NT2/D1 (cell line): ENCODE measurements at places on chromosomes 7 and 10.
A peak's percentile ranks its signal among the peaks of the same experiment; 100 is the strongest.

GRCh38 chr10:124942317-124943169, 620 bp downstream of the ZRANB1 start:
- no peak for DNase-seq

DNA sequence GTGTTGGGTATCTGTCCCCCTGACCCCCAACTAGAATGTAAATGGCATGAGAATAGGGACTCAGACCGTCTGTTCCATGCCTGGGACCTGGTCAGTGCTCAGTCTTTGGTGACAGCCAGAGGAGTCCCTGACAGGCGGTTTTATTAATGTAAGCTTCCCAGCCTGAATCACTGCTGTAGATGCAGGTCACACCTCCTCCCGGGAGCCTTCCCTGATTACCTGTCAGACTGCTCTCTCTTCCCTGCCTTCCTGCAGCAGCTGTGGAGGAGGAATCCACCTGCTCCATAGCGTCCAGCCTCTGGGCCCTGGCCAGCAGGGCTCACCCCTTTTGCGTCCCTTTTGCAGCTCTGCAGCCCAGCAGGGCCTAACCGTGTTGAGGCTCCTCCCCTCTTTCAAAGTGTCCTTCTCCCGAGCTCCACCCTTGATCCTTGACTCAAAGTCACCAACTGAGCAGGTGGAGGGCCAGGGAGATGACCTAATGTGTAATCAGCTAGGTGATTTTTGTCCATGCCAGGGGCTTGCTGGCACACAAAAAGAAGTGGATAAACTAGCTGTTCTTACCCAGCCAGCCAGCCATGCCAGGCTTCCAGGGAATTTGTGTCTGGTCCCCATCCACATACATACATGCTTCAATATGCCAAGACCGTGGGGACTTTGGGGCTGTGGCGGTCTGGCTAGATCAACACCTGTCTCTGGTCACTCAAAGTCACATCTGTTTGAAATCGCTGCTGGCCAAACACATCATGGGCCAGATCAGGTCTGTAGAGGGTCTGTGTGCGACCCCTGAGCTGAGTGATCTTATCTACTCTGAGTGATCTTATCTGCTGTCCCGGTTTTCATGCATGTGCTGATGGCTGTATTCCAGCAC, 195.1 kb downstream of the CCDC3 start:
- DNase-seq, result no peak

GRCh38 chr10:73998623-73998928, 660 bp downstream of the VCL start:
- DNase-seq, result no peak

DNA sequence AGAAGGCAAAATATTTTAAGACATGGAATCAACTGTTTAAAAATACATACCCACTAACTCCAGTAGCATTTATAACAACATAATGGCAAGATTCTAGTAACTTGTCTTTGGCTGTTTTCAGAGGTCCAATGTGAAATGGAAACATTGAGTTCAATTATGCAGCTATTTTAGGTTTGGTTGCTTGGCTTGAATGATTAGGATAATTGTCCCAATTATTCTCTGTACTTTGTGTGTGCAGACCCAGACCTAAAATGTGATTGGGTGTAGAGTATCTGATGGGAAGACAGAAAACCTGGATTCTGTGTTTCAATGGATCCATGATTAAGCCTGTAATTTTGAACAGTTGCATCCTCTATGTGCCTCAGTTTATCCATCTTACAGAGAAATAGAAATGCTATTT, 392.7 kb upstream of the NFE2L3 start:
- DNase-seq, result no peak

DNA sequence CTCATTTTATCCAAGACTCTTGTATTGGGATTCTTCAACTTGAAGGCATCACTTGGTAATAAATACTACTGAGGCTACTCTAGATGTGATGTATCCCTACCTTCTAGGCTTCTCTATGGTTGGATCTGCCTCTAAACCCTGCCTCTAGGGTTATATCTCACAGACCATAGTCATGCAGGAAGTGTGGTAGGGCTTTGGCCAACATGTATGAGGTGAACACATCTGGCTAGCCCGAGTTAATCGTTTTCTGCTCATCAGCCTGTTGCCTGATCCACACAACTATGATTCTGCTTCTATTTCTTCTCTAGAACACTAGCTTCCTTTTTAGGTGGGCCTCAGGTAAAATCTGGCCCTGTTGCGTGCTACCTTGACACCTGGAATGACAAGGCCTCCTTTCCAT, 78.7 kb upstream of the NME8 start:
- no peak for DNase-seq

GRCh38 chr7:1924258-1924817, 254.3 kb downstream of the ELFN1 start:
- DNase-seq, result no peak

- DNase-seq, result no peak
These were observed 23.3 kb downstream of the PLCE1 start for GRCh38 chr10:94016727-94017714.

DNA sequence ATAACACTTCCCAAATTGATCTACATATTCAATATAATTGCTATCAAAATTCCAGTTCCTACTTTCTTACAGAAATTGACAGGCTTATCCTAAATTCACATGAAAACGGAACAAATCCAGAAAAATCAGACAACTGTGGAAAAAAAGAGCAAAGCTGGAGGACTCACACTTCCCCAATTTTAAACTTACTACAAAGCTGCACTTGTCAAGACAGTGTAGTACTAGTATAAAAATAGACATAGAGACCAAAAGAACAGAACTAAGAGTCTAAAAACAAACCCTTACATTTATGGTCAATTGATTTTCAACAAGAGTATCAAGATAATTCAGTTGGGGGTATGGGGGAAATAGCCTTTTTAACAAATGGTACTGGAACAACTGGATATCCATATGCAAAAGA, 27.5 kb downstream of the LMBR1 start:
- no peak for DNase-seq

DNA sequence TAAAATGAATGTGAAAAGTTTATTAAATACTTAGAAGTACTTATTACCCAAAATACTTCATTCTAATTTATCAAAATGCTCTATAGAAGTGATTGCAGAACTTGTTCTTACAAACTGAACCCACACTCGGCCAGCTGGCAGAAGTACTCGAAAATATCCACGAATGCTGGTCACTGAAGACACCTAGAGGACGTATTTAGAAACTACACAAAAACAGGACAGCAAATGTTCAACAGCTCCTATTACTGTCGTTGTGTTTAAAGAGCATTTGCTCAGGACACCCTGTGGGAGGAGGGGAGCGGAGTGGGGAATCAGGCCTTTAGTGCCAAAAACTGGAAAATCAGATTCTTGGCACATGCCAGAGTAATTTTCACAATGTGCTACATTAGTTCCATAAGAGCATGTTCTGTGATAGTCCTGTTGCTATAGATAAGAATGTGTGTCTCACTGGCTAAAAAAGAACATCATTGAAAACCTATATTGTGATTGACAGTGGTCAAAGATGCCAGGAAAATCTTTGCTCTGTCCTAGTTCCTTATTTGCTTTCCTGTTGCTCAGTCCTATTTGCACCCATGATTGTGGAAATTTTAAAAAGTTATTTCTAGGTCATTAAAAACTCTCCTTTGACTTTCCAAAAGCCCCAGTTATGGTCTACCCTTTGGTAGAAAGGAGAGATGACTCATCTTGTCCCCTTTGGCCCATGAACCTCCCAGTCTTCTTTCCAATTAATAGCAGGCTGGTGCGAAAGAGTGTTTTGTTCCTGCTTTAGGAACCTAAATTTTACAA, 49.0 kb upstream of the NRBF2 start:
- DNase-seq, result peak; percentile 30

DNA sequence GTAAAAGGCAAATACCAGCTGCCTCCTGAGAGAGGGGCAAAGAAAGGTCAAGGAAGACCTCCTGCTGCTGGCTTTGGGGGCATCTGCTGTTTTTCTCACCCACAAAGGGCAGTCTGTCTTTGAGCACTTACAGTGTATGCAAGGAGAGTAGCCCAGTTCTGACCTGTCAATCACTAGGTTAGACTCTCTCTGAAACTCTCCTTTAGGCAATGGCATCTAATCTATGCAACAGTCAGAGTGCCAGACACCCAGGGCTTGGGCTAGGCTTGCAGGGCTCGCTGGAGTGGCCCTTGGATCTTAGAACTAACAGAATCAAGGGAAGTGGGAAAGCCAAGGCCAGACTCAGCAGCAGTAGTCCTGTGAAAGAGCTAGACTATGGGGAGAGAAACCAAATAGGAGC, 522.9 kb downstream of the NRG3 start:
- DNase-seq, result peak; percentile 8

DNA sequence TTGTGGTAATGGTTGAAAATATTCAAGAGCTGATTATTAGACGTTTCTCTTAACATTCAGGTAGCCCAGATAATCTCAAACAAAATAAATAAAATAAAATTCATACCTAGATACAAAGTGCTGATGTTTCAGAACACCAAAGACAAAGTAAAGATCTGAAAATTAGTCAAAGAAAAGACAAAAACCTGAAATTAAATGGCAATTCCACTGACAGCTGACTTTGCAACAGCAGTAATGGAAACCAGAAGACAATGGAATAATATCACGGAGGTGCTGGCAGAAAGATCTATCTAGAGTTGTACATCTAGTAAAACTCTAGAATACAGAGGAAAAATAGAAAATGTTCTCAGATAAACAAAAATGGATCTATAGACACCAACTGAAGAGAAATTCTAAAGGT, 58.0 kb upstream of the IKZF1 start:
- DNase-seq, result no peak

DNA sequence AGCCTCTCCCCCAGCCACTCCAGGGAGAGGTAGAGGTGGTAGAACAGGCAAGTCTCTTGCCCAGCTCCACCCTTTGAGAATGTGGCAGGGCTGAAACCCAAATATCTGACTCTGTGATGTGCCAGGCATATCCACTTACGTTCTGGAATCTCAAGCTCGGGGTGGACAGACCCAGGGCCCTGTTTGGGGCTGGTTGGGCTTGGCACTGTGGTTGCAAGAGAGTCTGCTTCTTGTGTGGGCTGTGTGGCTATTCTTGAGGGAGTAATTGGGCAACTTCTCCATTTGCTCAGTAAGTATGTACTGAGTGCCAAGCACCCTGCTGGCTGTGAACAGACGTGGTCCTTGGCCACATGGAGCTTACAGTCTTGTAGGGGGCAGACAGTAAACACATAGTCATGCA, 4.7 kb downstream of the UBTD1 start:
- DNase-seq, result no peak

DNA sequence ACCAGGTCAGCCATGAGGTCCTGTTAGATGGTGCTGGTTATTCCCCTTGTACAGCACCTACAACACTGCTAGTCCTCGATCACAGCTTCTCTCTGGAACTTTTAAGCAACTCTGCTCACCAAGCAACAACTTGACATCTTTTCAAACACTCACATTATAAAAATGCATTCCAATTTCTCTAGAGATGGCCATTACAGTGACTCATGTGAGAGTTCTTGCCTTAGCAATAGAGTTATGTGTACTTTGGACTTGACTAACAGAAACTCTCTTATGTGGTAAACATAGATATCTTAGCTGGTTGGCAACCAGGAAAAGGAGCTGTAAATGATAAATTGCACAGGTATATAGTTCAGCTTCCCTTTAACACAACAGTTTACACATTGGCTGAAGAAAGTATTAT, 122.2 kb downstream of the PDE1C start:
- DNase-seq, result no peak

DNA sequence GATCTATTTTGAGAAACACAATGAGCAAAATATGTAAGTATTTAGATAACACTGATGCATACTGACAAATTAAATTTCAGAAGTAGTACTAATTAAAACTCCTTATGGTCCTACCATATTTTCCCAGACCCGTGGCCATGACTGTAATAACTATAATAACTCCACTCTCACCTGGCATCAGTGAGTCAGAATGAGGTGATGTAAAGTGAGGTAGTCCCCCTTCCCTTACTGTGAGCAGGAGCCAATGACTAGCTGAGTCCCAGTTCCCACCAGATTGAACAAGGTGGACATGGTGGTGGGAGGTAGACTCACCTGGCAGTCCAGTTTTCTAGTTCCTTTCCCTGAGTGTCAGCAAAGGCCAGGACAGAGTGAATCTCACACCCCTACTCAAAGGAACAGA, 630.5 kb upstream of the IGFBP3 start:
- no peak for DNase-seq

DNA sequence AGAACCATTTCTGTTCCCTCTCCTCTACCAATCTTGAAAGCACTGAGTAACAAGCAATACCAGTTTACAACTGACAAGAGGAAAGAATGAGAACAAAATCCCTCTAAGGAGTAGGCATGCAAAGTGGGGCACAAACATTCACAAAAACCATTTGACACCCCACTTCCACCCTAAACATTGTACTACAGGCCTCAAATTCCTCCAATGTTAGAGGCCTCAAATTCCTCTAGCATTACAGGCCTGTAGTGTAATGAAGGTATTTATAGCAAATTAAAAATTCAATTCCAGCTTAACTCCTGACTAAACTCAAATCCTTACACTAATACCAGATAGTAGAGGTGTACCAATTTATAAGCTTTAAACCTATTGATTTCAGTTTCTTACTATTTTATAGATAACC, 85.4 kb downstream of the SIRT1 start:
- DNase-seq, result no peak

DNA sequence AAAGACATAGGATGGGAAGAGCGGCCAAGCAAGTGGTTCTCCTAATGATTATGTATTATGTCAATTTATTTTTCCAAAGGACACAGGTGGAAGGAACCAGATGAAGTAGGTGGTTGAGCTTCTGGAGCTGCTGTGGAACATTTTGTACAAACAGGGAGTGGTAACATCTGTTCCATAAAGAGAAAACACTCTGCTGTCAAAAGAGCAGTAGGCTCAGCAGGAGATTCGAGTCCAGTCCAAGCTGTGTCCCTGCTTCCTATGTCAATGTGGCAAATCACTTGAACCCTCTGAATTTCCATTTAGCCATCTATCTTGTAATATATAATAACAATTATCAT, 448.0 kb upstream of the ANKRD30A start:
- DNase-seq, result no peak

- no peak for DNase-seq
These were observed 51.8 kb upstream of the AGR3 start for GRCh38 chr7:16933296-16934279.

- DNase-seq, result no peak
These were observed 19.6 kb downstream of the GIMAP4 start for GRCh38 chr7:150586785-150587152.

- DNase-seq, result peak; percentile 15
These were observed 183.0 kb upstream of the CTBP2 start for GRCh38 chr10:125343118-125343925.

DNA sequence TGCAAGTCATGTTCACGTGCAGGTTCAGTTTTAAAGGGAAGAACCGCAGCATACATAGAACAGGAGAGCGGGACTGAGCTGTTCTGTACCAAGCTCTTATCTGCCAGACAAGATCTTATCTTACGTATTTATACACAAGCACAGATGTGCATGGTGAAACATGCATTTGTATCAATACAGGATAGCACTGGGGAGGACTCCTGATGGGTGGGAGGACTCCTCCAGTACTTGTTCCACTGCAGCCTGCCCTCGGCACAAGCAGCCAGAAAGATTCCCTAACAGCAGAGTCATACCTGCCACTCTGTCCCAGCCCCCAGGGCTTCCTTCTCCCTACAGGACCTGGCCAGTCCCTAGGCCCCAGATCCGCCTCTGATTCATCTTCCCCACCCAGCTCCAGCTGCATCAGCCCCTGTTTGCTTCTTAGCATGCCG, 13.2 kb upstream of the PRKCQ start:
- DNase-seq, result no peak
